ENCODE measurements at places on chromosomes 7 and 10. TPM values are rescaled to one million over a fixed set of nuclear protein-coding genes. Genes with fewer than 3 reads are reported as not detected.

- H3K27ac ChIP-seq, result no peak overlapping the region
- peak; percentile 21 for DNase-seq
- peaks cover 2% of the 10 kb centered on the region for H3K27me3 ChIP-seq
- peaks cover 12% of the 10 kb centered on the region for H3K4me1 ChIP-seq
These were observed 63.2 kb upstream of the FHIP2A start for GRCh38 chr10:114758331-114758730.

DNA sequence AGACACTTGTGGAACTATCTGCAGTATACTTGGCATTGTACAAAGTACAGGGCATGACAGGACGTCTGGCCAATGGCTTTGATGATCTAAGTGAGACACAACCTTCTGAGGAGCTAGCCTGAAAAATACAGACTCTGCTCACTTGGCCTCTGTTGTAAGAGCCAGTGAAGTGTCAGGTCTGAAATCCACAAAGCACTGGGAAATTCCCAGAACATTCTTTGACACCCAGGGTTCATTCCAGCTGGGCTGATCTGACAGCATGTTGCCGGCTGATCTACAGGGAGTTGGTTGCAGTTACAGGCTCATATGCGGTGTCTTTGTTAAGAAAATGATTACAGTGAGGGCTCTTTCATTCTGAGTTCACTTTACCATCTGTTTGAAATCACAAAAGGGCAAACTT, 354.6 kb downstream of the PHF14 start:
- no peaks in the 10 kb centered on the region for H3K27me3 ChIP-seq
- H3K27ac ChIP-seq, result no peak overlapping the region
- no peak overlapping the region for H3K4me3 ChIP-seq
- DNase-seq, result no peak

DNA sequence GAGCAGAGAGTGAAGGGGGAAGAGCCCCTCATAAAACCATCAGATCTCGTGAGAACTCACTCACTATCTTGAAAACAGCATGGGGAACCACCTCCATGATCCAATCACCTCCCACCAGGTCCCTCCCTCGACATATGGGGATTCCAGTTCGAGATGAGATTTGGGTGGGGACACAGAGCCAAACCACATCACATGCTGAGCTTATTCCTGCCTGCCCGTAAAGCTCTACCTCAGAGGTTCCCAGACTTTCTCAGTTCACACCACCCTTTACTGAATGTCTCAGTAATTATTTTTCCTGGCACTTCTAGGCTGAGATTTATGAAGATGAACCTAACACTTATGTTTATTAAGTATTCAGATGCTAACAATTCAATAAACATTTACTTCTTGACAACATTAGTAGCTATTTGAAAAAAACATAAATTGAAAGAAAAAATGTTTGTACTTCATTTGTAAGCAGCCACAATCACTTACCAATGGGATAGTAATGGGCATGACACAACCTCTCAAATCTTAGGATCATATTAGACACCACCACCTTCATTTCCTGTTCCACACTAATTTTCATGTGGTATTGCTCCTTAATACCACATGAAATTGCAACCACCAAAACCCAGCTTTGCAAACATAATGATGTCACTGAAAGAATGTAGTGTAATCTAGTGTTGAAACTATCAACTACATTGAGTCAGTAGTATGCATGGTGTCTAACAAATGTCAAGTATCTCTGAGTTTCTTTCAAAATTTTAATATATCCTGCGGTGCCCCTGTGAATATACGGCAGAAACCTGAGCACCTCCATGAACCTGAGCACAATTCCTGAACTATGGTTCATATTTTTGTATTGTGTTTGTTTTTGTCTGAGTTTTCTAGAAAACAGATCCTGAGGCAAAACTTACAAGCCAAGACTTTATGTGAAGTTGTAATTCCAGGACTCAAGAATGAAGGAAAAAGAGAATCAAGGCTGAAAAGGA, 4.5 kb upstream of the DGKI start:
- peak; percentile 58 for DNase-seq
- no peaks in the 10 kb centered on the region for H3K27me3 ChIP-seq
- no peak overlapping the region for H3K4me3 ChIP-seq
- peaks cover 13% of the 10 kb centered on the region for H3K4me1 ChIP-seq
- H3K27ac ChIP-seq, result no peak overlapping the region

GRCh38 chr10:29751684-29752083, 116.9 kb upstream of the SVIL start:
- peaks cover 2% of the 10 kb centered on the region for H3K27me3 ChIP-seq
- no peak overlapping the region for H3K4me3 ChIP-seq
- no peak overlapping the region for H3K27ac ChIP-seq
- no peaks in the 10 kb centered on the region for H3K4me1 ChIP-seq
- DNase-seq, result no peak

Gene UBN2
- 1.2 TPM for polyA plus RNA-seq

GRCh38 chr7:27364344-27364758, 121.7 kb downstream of the EVX1 start:
- peaks cover 9% of the 10 kb centered on the region for H3K4me1 ChIP-seq
- H3K4me3 ChIP-seq, result peak overlapping the region; percentile 21

- peaks cover 66% of the 10 kb centered on the region for H3K36me3 ChIP-seq
- DNase-seq, result no peak
- no peaks in the 10 kb centered on the region for H3K27me3 ChIP-seq
- no peak overlapping the region for H3K27ac ChIP-seq
These were observed 106.1 kb downstream of the CLEC2L start for GRCh38 chr7:139629392-139630082.

Gene RELN
- 14.7 TPM for polyA plus RNA-seq

Gene NUTM2B
- 0.22 TPM for polyA plus RNA-seq

Gene KIAA1549
- polyA plus RNA-seq, result 3.2 TPM

Gene CYTH3
- polyA plus RNA-seq, result 34.8 TPM

Gene ELFN1
- polyA plus RNA-seq, result 7.8 TPM

Gene DIP2C
- polyA plus RNA-seq, result 16.1 TPM

GRCh38 chr7:26959290-26959689, 94.9 kb upstream of the SKAP2 start:
- H3K27me3 ChIP-seq, result no peaks in the 10 kb centered on the region
- no peaks in the 10 kb centered on the region for H3K36me3 ChIP-seq
- no peak for DNase-seq
- H3K4me3 ChIP-seq, result no peak overlapping the region
- H3K4me1 ChIP-seq, result no peaks in the 10 kb centered on the region
- H3K27ac ChIP-seq, result no peak overlapping the region

DNA sequence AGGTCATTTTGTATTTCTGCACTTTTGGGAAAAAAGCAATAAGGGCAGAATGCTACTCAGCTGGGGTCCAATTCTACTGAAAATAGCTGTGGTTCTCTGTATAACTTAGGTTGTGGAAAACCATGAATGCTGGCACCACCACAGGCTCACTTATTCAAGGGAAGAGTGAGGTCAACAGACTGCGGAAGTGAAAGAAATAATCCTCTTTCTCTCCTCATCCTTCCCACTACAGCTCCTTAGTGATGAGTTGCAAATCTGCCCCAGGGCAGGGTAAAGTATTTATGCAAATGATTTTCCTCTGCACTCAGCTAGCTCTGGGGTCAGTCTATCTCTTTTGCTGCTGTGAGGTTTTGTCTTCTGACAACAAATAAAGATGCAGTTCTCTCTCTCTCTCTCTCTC, 74.1 kb upstream of the PTPRZ1 start:
- H3K27me3 ChIP-seq, result no peaks in the 10 kb centered on the region
- H3K27ac ChIP-seq, result no peak overlapping the region
- DNase-seq, result no peak
- no peaks in the 10 kb centered on the region for H3K4me1 ChIP-seq
- no peak overlapping the region for H3K4me3 ChIP-seq

DNA sequence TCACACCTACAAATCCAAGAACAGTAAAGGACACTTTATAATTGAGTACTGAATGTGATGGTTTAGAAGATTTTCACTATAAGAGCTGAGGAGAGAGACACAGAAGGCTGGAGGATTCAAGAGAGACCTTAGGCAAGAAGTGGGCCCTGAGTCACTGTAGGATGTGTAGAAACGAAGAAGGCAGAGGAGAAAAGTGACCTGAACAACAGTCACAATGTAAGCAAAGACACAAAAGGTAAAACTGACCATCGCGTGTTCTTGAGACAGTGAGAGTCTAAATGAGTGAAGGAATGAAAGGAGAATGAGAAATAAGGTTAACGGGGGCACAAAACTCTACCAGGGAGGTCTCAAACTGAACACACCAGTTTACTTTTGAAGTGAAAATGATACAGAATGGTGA, 298.2 kb upstream of the LRGUK start:
- H3K36me3 ChIP-seq, result no peaks in the 10 kb centered on the region
- no peak overlapping the region for H3K27ac ChIP-seq

Gene MMRN2
- polyA plus RNA-seq, result 1.6 TPM

Gene CABCOCO1
- 0.19 TPM for polyA plus RNA-seq

DNA sequence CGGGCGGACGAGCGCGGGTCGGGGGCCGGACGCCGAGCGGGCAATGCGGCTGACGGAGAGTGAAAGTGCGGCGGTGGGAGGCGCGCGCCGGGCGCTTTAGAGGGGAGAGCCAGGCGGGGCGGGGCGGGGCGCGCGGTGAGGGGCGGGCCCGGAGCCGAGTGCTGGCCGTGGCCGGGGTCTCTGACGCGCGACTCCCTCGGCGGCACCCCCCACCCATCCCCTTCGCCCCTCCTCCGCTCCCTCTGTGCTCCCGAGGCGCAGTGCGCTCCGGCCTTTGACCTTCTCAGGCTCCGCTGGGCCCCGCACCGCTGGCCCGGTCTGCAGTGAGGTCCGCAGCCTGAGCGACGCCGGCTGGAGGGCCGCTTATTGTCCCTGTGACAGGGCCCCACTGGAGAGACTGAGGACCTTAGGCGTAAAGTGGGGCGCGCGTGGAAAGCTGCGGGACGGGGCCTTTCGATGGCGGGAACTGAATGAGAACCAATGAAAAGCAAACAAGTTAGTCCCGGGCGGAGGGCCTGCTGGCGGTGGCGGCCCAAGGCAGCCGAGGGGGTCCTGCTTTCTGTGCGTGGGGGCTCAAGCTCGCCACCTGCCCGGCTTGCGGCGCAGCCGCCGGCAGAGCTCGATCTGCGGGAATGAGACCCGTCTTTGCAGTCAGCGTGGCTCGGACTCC, at the start of gene CXCL12:
CXCL12 (minus strand) TSS at position 72 of the 670 bp plus-strand sequence. CDS start 92 bp downstream, outside the sequence.
- peaks cover 2% of the 10 kb centered on the region for H3K36me3 ChIP-seq
- H3K4me1 ChIP-seq, result peaks cover 3% of the 10 kb centered on the region
- peak within 1 kb of the TSS; percentile 70 for H3K4me3 ChIP-seq
- H3K27me3 ChIP-seq, result no peaks in the 10 kb centered on the region

DNA sequence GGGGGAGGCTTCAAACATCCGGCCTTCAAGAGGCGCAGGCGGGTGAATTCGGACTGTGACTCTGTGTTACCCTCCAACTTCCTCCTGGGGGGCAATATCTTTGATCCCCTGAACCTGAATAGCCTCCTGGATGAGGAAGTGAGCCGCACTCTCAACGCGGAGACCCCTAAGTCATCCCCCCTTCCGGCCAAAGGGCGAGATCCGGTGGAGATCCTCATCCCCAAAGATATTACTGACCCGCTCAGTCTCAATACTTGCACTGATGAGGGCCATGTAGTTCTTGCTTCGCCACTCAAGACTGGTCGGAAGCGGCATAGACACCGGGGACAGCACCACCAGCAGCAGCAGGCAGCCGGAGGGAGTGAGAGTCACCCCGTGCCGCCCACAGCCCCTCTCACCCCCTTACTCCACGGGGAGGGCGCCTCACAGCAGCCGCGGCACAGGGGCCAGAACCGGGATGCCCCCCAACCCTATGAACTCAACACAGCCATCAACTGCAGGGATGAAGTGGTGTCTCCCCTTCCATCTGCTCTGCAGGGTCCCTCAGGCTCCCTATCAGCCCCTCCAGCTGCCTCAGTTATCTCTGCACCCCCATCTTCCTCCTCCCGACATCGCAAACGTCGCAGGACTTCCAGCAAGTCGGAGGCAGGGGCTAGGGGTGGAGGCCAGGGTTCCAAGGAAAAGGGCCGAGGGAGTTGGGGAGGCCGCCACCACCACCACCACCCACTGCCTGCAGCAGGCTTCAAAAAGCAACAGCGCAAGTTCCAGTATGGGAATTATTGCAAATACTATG, 1.1 kb downstream of the MEPCE start:
- peaks cover 28% of the 10 kb centered on the region for H3K36me3 ChIP-seq
- peak overlapping the region; percentile 63 for H3K4me3 ChIP-seq
- peaks cover 8% of the 10 kb centered on the region for H3K4me1 ChIP-seq
- H3K27ac ChIP-seq, result peak overlapping the region; percentile 97
- peak; percentile 27 for DNase-seq

DNA sequence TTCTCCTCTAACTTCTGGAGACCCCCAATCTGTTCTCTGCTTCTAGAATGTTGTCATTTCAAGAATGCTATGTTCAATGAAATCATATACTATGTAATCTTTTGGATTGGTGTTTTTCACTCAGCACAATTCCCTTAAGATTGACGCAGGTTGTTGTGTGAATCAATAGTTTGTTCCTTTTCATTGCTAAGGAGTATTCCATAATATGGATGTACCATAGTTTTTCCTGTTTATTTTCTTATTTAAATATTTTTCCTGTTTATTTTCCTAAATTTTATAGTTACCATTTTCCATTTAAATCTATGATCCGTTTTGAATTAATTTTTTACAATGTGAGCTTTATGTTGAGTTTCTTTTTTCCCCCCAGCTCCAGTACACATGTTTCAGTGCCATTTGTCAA, 604.5 kb downstream of the SUGCT start:
- H3K4me1 ChIP-seq, result no peaks in the 10 kb centered on the region
- no peaks in the 10 kb centered on the region for H3K36me3 ChIP-seq
- H3K4me3 ChIP-seq, result no peak overlapping the region

GRCh38 chr7:77566421-77566820, 29.3 kb downstream of the PTPN12 start:
- peaks cover 11% of the 10 kb centered on the region for H3K36me3 ChIP-seq
- H3K27ac ChIP-seq, result peak overlapping the region; percentile 22
- no peak for DNase-seq
- H3K4me1 ChIP-seq, result peaks cover 12% of the 10 kb centered on the region
- no peaks in the 10 kb centered on the region for H3K27me3 ChIP-seq
- H3K4me3 ChIP-seq, result no peak overlapping the region

Gene FBXO24
- 0.43 TPM for polyA plus RNA-seq

Gene ENKUR
- not detected for polyA plus RNA-seq

DNA sequence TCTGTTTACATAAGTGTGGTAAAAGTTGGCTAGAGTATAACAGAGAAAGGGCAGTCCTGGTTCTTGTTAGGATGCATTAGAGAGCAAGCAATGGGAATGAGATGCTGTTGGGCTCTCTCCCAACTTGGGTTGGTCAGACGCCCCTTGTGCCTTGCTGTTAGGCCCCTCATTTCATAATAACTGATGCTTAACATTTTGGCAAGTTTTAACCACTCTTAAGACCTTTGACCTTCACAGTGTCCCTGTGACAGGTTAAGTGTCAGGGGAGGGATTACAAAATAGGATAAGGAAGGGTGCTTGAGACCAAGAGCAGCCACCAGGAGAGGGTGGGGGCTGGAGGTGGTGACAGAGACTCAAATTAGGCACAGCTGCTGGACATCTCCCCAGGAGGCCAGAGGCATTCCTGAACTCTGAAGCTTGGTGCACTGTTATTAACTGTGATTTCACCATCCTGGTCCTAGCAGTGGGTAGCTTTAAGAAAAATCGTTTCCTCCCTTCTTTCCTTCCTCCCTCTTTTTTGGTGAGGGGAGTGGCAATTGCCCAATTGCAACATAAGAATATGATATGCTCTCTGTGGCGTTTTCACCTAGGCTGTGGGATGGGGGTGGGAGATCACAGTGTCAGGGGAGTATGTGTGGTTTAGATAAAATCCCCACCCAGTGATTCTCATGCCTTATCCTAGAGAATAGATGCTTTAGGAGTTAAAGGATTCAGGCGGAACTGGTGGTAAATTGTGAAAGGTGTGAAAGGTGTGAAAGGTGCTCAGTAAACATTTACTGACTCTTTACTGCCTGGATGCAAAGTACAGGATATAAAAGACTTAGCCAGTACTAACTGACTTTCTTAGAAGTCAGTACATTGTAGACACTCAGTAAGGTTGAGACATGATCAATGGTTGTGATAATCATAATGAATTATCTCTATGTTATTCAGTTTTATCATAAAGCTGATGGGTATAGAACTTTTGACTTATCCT, 270.5 kb downstream of the BICC1 start:
- H3K27me3 ChIP-seq, result no peaks in the 10 kb centered on the region
- peaks cover 2% of the 10 kb centered on the region for H3K36me3 ChIP-seq
- peak; percentile 25 for DNase-seq
- H3K27ac ChIP-seq, result no peak overlapping the region
- H3K4me3 ChIP-seq, result no peak overlapping the region
